ENCODE measurements at places on chromosomes 11 and 22. TPM values are rescaled to one million over a fixed set of nuclear protein-coding genes. Genes with fewer than 3 reads are reported as not detected.
A peak's percentile ranks its signal among the peaks of the same experiment; 100 is the strongest.

GRCh38 chr22:46660604-46661201 is 40.5 kb downstream of the GRAMD4 start:
- no peak for DNase-seq

DNA sequence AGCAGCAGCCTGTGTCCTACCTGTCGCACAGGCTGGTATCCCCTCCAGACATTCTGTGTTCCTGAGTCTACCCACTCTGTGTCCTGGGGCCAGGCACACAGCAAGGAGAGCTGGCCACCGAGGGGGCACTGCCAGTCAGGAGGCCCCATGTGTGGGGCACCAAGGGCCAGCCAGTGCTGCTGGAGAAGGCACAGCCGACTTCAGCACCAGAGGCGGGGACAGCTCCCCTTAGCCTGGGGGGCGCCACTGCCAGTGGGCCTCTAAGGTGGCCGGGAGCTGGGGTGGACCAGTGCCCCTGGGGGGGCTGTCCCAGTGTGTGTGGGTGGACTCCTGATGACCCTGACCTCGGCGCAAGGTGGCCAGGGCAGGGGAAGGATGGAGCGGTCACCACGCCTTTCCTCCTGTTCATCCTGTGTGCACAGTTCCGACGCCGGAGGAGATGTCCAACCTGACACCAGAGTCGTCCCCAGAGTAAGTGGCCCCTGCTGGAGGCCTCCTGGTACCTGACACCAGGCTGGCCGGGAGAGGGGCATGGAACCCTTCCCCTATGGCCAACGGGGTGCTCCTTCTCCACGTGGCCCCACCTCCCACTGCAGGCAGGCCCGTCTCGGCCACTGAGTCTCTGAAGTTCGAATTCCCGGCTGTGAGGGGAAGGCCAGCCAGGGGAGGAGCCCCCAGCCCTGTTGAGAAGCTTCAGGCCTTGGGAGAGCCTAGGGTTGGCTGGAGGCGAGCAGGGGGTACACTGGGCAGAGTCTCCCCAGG is 35.4 kb downstream of the MOB2 start:
- no peak for DNase-seq

DNA sequence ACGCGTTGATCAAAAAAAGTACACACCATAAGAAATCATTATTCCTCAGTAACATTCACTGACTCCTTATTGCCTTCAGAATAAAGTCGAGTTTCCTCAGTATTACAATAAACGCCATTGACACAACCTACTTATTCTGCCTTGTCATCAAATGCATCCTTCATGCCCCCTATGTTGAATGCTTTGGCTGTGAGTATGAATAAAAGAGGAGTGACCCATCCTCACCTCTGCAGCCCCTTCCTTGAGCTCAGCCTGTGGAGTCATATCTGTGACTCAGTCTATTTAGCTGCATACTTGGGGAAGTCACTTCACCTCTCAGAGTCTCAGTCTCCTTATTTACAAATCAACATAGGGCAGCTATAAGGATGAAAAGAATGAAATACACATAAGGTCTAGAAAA is 65.1 kb downstream of the USP35 start:
- DNase-seq = peak; percentile 76

- DNase-seq = peak; percentile 44
These were observed 100.0 kb downstream of the PAX6 start for GRCh38 chr11:31711137-31711536.

- no peak for DNase-seq
These were observed 124.5 kb upstream of the TMEM45B start for GRCh38 chr11:129691142-129691541.

DNA sequence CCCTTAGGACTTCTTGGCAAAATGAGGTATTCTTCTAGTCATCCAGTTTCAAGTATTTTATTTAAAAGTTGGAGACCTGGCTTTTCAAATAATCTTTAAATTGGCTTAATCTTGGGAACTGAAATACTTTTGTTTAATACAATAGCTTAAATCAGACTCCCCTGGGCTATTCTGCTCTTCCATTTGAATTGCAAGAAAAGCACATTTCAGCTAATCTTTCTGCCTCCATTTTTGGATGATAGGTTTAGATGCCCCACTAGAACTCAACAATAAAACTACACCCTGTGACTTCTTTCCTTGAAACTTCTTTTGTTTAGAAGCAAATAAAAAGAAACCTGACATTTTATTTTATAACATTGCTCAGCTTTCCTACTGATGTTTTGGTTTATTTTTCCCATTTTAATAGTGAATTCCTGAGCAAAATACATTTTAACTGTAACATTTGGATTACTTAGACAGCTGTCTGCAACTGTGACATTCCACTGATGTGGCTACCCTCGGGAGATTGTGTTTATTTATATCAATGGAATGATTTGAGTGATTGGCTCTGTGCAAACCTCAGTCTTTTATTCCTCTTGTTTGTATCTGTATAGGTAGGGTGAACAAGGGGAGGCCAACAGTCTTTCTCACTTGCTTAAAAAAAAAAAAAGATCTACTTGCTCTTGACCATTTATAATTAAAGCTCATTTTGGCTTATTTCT is 1045.8 kb upstream of the CNTN5 start:
- no peak for DNase-seq

DNA sequence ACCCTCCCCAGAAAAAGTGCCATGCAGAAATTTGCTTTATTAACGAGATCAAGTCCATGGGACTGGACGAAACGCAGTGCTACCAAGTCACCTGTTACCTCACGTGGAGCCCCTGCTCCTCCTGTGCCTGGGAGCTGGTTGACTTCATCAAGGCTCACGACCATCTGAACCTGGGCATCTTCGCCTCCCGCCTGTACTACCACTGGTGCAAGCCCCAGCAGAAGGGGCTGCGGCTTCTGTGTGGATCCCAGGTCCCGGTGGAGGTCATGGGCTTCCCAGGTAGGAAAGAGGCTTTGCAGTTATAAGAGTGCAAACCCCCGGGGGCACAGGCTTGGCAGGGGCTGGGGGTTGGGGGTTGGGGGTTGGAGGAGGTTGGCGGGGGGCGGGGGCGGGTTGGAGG is 4.2 kb downstream of the APOBEC3H start:
- no peak for DNase-seq

DNA sequence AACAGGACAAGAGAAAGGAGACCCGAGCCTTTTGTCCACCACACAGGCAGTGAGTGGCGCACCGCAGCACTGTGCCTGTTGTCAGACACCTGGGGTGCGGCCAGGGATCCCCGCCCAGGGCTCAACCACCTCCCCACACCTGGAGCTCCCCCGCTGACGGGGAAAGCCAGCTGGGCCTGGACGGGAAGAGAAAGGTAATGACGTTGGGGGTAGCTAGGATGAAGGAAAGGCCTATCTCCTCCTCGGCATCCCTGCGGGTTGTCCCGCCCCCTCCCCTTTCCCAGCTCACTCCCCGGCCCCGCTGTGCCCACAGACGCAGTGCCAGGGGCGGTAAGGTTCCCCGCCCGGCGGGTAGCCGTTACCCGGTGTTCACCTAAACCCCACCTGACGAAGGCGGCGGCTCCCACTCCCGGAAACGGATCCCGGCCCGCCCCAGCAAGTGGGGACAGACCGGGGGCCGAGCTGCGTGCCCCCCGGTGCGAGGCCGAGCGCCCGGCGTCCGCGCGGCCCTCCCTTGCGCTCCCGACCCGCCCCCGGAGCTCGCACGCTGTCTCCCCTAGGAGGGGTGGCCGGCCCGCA is 495 bp downstream of the HYOU1 start:
- no peak for DNase-seq

- DNase-seq = no peak
These were observed 9.5 kb downstream of the DRICH1 start for GRCh38 chr22:23622634-23623033.

- no peak for DNase-seq
These were observed 85.7 kb downstream of the PHF21B start for GRCh38 chr22:44924098-44924497.

DNA sequence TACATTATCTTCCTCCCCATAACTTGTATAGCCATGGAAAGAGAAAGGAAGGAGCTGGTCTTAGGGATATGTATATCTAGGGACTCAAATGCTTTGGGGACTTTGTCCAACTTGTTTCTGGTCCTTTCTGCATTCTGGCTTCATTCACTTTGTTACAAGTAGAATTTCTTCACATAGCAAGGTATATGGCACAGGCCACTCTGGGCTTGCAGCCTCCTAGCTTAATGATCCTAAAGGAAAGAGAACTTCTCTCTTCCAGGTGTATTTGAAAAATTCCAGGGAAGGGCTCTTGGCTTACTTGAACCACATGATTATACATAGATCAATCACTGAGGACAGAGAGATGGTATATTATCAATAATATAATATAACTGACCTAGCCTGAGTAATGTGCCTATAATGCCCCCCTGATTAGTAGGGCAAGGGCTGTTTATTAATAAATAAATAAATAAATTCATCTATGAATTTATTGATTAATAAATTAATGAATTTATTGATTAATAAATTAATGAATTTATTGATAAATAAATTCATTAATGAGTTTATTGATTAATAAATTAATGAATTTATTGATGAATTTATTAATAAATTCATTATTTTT is 48.2 kb upstream of the CEP295 start:
- DNase-seq = no peak

GRCh38 chr11:111886844-111887243 is 7.5 kb downstream of the CFAP68 start:
- DNase-seq = no peak

- DNase-seq = no peak
These were observed 8.0 kb downstream of the POLD4 start for GRCh38 chr11:67345247-67345919.

DNA sequence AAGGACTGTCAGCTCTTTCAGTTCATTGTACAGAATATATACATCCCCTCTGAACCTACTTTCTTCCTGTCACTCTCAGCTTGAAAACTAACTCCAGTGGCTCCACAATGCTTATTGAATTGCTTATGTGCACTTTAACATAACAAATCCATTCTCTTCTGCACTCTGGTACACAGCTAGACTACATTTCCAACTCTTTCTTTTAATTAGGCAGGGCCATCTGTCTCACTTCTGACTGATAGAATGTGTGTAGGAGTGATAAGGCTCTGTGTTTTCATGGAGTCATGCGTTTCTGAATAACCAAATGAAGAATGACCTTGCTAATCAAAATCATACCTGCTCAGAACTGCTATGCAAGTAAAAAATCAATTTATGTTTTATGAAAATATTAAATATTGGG is 278.5 kb upstream of the CCDC179 start:
- no peak for DNase-seq

DNA sequence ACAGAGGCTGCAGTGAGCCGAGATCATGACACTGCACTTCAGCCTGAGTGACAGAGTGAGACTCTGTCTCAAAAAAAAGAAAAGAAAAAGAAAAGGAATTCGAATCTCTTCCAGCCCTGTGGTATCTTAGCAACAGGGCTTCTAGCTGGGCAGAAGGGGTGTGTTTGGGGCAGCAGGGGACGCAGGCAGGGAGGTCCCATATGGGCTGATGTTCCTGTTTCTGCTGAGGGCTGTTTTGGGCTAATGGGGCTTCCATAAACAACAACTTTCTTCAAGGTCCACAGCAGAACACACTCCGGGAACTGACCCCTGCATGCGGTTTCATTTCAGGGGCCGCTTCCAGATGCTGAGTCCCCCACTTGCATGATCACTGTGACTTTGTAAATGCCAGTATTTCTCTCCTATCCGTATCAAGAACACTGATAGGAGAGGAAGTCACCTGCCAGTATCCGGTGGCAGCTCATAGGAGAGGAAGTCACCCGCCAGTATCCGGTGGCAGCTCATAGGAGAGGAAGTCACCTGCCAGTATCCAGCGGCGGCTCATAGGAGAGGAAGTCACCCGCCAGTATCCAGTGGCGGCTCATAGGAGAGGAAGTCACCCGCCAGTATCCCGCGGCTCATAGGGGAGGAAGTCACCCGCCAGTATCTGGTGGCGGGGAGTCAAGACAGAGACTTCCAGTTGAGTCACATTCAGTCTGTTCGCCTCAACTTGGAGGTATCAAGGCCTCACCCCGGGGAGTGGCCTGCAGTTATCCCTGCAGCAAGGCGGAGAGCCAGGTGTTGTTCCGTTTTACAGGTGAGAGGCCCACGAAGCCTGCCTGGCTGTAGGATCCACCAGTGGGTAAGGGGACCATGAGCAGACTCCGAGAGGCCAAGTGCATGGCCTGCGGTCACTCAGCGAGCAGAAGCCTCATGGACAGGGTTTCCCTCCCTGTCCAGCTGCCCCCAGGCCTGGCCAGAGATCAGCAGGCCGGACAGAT is 8.3 kb upstream of the FGF19 start:
- DNase-seq = no peak

DNA sequence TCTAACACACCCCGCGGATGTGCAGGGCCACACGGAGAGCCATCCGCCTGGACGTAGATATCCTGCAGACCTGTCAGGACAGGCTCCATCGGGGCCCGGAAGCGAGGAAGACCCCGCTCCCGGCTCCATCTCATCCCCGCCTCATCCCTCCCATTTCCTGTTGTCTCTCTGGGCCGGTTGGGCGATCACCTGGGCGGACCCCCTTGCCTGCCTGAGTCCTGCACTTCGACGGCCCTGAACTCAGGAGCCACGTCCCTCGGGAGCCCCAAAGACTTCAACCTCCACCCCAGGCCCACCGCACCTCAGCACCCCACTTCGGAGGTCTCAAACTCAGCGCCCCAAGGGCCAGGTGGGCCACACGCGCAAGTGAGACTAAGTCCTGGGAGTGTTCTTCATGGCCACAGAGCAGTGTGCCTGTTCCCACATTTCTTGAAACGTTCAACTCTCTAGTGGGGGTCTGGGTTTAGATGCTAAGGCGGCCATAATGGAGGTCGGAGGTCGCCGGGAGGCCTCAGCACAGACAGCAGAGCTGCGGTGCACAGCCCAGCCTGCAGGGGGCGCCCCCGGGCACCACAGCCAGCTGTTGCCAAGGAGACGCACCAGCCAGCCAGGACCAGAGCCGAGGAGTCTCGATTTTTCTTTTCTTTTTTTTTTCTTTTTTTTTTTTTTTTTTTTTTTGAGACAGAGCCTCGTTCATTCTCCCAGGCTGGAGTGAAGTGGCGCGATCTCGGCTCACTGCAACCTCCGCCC is 26.0 kb upstream of the FADD start:
- DNase-seq = no peak

GRCh38 chr11:99327527-99327926 is 306.8 kb downstream of the CNTN5 start:
- DNase-seq = no peak

DNA sequence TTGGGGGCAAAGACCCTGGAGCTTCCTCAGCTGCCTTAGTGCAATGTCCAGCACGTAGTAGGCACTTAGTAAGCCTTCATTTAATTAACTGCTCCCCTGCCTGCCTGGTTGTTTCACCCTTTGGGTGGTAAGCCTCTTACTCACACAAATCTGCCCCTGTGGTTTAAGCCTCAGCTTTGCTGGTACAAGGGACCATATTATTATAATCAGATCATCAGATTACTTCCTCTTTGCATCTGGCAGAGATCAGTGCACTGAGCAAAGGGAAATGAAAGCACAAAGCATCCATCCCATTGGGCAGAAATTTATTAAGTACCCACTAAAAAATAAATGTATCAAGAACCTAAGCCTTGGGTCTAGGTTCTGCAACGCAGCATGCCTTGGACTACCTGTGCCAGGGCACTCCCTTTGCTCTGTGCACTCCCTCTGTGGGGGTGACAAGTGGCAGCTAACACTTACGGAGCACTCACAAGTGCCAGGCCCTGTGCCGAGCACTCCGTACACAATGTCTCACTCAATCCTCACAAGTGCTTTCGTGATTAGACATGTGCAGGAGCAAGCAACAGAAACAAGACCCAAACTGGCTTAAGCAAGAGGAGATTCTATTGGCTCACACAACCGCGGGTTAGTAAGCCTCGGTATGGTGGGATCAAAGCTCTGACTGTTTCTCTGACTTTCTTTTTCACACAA is 34.9 kb upstream of the DAGLA start:
- DNase-seq = no peak

Gene TIGD3
- 0.40 TPM for total RNA-seq

Gene FBXO7
- total RNA-seq = 96.7 TPM

Gene PTGDR2
- not detected for total RNA-seq

Gene OR8B3
- total RNA-seq = not detected

Gene SYCE3
- total RNA-seq = not detected

Gene CABP4
- total RNA-seq = not detected

Gene CCDC134
- 6.4 TPM for total RNA-seq

Gene TRMU
- total RNA-seq = 68.0 TPM
